ENCODE measurements at places on chromosomes 3 and 15.

DNA sequence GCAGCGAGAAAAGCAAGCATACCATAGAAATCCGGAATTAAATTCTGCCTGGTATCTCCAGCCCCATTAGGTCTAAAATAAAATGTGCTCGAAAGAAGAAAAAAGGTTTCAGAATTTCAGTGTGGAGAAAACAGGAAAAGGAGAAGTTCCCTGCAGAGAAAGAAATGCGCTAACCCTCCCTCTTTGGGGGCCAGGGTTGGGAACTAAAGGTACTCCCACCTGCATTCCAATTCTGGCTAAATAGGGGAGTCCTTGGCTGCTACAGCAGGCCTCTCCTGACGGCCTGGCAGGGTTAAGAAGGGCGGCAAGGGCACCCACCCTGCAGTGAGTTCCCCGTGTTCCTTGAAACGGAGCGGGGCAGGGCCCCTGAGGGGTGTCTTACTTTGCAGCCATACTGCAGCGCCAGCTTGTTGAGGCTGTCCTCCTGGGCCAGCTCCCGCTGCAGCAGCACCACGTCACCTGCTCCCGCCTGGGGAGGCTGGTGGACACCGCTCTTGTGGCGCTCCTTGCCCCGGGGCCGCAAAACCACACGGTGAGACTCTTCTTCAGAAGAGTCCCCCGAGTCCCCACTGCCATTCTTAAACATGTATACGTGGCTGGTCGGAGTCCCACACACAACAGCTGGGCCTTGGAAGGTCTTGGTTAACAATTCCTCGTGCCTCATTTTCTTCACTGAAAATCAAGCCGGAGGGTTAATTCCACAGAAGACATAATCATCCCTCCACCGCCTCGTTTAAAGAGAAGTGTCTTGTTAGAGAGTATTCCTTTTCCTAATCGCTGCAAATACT is 1.7 kb downstream of the LYSMD4 start:
- no peak for DNase-seq

- no peak for DNase-seq
Measured at GRCh38 chr15:60480149-60480548, 1.2 kb upstream of the ICE2 start.

- DNase-seq = no peak
Measured at GRCh38 chr15:29345549-29346525, 76.2 kb upstream of the NSMCE3 start.

GRCh38 chr15:93026380-93026817 is 62.6 kb downstream of the RGMA start:
- no peak for DNase-seq

DNA sequence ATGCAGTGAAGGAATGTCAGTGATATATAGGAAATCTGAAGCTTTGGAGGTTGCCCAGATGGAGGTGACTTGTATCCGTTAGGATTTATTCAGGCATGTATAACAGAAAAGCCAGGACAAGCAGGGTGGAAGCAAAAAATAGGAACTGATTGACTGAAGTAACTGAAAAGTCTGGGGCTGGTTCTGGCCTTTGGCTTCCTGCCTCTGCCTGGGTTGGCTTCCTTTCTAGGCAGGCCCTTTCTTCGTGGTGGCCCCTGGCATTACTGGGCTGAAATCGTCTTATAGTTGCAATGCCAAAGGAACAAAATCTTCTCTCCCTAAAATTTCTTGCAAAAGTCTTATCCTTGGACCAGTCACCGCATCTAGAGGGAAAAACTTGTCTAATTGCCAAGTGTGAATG is 386.1 kb downstream of the PTPRG start:
- no peak for DNase-seq

GRCh38 chr3:187968883-187969580 is 184.9 kb upstream of the LPP start:
- no peak for DNase-seq

DNA sequence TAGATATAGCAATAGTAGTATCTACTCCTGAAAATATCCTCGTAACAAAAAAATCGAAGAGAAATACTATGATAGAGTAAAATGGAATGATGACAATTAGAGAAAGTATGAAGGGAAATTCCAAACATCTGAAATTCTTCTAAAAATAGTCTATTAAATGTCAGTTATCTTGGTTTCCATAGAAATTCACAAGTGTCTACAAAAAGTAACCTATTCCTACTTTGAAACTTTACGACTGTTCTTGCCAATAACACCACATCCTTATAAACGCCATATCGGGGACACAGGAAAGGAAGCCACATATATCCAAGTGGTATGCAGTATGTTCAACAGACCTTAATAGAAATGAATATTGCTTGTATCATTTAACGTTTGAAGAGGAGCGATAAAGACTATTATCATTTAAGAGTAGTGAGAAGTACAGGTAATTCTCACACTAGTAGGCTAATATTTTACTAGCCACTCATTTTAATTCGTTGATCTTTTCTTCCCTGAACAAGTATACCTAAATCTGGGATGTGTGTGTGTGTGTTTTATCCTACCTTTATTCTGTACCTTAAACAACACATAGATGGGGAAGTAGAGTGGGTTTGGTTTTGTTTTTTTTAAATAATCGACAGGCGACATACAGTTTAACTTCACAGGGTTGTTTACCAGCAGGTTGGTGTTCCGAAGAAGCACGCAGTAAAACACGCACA is 1.2 kb downstream of the GPR176 start:
- DNase-seq = no peak

DNA sequence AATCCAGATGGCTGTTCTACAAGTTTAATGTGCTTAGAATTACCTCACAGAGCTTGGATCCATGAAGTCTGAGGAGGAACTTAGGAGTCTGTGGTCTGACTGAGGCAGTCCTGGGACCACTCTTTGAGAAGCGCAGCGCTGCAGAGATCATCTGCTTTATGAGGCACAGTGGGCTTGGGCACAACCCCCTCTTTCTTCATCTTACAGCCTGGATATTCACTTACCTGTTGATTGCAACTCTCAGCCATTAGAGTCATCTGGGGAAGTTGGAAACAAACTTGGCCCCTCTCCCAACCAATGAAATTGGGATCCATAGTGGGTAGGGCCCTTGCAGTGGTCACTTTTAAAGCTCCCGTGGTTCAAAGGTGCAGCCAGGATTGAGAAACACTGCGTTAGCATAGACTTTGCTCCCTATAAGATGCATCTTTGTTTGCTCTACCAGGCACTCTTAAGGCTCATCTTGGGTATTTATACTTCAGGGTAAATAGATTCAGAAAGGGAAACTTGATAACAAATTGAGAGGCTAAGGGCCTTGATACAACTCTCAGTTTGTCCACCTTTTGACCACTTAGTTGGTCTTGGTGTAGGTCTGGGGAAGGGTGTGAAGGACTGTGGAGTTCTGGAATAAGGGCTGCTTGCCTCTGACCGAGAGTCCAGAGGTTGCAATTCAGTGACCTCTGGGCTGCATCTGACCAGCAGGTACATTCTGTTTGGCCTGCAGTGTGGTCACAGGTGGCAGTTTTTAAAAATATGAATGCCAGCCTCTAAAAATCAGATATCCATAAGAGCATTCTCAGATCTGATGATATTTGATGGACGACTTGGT is 22.8 kb downstream of the FEM1B start:
- DNase-seq = no peak

- DNase-seq = no peak
Measured at GRCh38 chr15:67372543-67372942, 118.0 kb downstream of the IQCH start.

GRCh38 chr3:71050166-71050537 is 533.4 kb downstream of the FOXP1 start:
- DNase-seq = no peak

- DNase-seq = no peak
Measured at GRCh38 chr3:46614431-46614830, 2.1 kb downstream of the FAM240A start.

GRCh38 chr3:74756674-74757073 is 142.2 kb upstream of the CNTN3 start:
- no peak for DNase-seq

- DNase-seq = no peak
Measured at GRCh38 chr3:58996730-58997129, 53.1 kb downstream of the CFAP20DC start.

DNA sequence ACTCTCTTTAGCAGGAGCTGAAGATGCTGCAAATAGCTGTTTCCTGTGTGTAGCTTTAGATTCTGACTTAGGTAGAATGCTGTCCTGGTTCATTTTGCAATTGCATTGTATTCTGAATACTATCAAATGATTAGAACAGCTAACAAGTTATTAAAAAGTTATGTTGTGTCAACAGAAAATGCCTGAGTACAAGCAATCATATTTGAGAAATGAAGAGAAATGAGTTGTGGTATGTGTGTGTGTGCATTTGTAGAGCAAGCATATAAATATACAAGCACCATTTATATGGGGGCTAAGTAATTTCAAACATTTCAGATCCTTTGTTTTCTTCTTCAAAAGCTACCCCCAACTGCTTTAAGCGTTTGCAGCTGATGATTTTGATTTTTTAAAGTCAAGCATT is 7.8 kb downstream of the ZIC1 start:
- no peak for DNase-seq
